Hindlimb muscle (tissue), 1 donor: ENCODE measurements at places on chromosomes 2 and 18.

DNA sequence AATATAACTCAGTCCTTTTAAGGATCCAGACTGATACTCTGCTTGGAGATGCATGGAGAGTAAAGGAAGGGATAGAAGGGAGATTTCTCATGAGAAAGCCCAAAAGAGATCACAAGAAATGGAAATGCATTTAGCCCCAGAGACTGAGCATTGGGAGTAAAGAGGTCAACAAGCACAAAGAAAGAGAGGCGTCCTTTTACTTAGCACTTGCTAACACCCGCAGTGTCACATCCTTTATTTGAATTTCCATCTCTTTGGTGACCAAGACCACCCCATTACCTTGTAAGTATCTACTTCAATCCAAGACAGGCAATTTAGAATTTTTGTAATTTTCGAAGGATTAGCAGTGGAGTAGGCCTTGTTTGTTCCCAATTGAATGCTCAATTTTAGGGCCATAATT, 111.8 kb upstream of the DCC start:
- no peak for DNase-seq

DNA sequence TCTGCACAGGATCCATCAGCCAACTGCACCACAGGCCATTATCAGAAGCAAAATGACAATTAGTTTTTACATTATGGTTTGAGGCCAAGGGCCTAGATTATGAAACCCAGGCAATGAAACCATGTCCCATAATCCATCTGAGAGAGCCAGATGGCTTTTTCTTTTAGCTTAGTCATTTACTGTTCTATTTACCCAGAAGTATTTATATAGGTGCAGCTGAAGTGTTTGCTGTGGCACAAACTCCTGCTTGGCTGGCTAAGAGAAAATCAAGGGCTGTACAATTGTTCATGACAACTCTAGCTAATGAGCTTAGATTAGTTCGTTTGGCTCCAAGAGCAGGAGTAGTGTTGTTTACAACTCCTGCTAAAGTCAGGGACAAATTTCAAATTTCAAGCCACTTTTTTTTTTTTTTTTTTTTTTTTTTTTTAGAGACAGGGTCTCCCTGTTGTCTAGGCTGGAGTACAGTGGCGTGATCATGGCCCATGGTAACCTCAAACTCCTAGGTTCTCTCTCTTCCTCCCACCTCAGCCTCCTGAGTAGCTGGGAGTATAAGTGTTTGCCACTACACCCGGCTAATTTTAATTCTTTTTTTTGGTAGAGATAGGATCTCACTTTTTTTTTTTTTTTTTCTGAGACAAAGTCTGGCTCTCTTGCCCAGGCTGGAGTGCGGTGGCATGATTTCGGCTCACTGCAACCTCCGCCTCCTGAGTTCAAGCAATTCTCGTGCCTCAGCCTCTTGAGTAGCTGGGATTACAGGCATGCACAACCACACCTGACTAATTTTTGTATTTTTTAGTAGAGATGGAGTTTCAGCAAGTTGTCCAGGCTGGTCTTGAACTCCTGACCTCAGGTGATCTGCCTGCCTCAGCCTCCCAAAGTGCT, 18.4 kb upstream of the REV1 start:
- DNase-seq, result no peak

- DNase-seq, result peak; percentile 45
These were observed 85.3 kb downstream of the CDC42EP3 start for GRCh38 chr2:37585982-37586621.

DNA sequence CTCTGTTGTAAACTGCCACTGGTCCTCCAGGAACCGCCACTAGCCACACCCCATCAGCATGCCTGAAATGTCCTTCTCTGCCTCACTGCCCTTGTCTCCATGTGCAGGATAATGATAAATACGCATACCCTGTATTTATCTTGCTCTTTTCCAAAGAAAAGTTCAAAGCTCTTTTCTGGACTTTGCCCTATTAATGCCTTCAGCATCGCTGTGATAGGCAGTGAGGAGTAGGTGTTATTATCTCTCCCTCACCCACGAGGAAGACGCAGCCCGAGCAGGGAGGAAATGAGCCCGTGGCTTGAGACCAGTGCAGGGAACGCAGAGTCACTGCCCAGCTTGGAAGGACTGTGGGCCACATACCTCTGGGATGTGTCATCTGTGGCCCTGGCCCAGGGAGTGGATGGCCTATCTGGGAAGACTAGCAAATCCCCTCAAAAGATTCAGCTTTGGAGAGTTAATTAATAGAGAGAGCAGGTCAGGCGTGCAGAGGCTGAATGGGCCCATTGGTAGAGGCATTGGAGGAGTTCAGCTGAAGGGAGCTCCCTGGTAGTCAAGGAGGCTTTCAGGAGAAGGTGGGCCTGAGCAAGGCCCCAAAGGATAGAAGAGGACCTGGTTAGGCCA, 39.5 kb upstream of the MCFD2 start:
- DNase-seq, result no peak

DNA sequence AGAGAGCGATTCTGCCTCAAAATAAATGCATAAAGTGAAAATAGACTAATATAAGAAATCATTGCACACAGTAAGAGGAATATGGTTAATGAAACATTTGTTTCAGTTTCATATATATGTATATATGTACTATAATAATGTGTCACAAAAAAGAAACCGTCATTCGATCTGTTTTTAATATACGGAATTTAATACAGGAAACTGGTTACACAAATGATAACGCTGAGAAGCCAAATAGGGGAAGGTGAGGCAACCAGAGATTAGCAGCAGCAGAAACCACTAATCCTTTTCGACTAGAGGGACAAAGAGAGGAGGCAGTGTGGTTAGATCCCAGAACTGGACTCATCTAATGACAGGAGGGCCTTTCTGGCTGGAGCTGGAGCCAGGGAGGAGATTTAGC, 64.2 kb upstream of the GREB1L start:
- no peak for DNase-seq
